HT-29 (cell line): ENCODE measurements at places on chromosomes 6 and 20.

GRCh38 chr6:45830441-45831139 lies 185.1 kb downstream of the CLIC5 start:
- no peak for DNase-seq

DNA sequence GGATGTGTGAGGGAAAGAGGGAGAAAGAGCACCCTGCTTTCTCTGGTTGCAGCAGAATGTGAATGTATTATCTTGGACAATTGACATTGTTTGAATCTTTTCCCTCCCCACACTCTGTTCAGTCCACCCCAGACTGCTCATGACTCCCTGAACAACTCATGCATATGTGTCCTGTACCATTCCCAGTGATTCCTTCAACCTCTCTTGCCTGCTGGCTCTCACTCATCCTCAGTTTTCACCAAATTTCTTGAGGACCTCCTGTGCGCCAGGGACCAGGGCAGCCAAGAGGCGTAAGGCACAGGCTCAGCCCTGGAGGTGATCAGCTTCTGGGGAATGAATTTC lies 5.4 kb downstream of the NOX3 start:
- no peak for DNase-seq

GRCh38 chr20:49483018-49483695 lies 689 bp upstream of the KCNB1 start:
- DNase-seq, result no peak

- DNase-seq, result peak; percentile 42
Observed at GRCh38 chr6:133286765-133287164, 45.6 kb downstream of the EYA4 start.

DNA sequence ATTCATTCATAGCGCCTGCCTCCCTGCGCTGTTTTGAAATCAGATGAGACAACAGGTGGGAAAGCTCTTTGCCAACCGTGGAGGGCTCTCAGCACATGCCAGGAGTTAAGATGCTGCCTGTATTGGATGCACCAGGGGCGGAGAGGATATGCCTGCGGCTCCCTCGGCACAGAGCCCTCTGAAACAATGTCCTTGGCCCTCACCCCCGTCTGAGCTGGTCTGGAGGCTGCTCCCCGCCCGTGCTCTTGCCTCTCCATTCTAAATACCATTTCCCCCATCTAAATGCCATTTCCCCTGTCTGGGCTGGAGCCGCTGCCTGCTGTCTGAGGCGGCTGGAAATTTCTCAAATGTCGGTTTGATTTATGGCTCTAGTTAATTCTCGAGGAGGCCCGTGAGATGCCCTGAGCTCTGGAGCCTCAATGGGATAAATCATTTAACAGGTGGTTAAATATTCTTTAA lies 50.8 kb upstream of the MLN start:
- DNase-seq, result no peak

DNA sequence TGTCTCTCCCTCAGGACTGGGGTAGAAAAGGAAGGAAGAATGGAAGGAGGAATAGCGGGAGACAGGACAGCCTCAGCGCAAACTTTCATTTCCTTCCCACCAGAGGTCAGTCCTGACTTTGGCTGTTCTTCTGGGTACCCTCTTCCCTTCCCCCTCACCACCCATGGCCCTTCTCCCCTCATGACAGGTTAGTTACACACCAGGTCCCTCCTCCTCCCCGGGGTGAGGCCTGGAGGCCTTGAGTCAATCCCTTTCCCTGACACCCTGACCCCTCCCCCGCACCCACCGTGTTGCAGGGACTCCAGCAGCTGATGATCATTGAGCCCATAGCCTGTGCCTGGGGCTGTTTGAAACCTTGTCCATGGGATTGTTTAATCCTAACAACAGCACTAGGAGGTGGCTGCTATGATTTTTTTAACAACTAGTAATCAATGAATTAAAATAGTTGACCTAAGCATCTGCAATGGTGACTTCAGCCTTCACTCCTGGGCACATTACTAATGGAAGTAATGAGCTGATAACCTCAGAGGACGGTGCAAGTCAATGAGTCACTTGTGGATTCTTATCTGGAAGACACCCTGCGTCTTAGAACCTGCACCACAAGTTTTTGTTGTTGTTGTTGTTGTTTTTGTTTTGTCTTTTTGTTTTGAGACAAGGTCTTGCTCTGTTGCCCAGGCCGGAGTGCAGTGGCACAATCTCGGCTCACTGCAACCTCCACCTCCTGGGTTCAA lies 46.6 kb upstream of the CCDC167 start:
- DNase-seq, result no peak

DNA sequence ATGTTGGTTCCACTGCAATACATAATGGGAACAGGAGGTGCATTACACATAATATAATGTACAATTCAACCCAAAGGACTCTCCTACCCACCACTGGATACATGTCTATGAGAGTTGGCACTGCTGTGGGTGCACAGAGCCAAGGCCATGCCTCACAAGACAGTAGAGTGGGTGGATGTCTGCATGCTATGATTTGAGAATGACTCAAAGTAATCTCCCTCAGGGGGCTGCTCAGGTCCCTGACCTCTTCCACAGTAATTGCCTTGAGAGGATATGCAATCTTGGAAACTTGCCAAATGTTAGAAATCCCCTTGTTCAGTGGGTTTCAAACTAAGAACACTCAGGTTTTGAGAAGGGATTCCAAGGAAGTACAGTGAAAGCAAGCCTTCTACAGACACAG lies 79.0 kb downstream of the ANKEF1 start:
- DNase-seq, result no peak

DNA sequence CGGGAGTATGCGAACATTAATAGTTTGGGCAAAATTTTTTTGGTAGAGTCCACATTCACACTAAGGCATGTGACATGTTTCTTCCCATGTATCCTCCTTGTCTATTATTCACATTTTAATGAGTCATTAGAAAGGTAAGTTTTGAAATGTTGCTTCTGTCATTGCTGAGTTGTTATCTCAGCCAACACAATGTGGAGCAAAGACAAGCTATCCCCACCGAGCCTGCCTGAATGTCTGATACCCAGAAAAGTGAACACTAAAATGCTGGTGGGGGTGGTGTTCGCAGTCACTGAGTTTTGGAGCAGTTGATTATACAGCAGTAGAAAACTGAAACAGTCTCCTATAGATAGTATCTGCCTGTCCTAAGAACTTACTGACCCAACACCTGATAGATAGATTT lies 68.3 kb upstream of the ASF1A start:
- DNase-seq, result no peak
